Iris pigment epithelial cell (primary cell): ENCODE measurements at places on chromosomes 13 and 19.
A peak's percentile ranks its signal among the peaks of the same experiment; 100 is the strongest.

DNA sequence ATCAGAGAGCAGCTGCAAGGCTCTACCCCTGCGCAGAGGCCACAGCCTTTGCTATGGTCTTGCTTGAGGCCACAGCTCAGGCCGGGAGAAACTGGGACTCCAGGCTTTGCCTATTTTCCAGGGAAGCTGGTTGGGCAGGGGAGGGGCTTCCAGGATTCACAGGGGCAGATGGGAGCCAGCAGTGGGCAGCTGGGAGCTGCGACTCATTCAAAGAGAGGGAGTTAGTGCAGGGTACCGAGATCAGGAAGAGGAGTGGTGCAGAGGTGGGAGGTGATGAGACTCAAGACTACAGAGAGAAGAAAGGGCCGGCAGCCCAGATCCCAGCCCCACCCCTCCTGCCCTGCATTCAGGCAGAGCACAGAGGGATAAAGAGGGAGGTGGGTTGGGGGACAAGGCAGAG is 12.1 kb downstream of the ADGRE5 start:
- DNase-seq = no peak

- DNase-seq = peak; percentile 38
These were observed 460.6 kb downstream of the FGF14 start for GRCh38 chr13:101941095-101941783.

DNA sequence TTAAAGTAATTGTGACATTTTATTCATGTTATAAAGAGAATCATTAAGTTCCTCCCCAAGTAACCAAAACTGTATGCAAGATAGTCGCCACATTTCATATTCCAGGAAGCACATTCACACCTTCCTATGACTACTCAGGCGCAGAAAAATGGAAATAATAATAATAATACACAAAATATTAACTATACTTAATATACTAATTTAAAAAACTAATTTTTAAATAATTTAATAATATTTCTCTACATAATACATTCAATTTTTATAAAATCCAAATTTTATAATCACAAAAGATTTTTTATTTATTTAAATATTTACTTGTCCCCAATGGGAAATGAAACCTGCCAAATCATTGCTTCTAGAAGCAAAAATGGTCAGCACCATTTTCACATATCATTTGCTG is 797.4 kb upstream of the GPC6 start:
- DNase-seq = no peak

DNA sequence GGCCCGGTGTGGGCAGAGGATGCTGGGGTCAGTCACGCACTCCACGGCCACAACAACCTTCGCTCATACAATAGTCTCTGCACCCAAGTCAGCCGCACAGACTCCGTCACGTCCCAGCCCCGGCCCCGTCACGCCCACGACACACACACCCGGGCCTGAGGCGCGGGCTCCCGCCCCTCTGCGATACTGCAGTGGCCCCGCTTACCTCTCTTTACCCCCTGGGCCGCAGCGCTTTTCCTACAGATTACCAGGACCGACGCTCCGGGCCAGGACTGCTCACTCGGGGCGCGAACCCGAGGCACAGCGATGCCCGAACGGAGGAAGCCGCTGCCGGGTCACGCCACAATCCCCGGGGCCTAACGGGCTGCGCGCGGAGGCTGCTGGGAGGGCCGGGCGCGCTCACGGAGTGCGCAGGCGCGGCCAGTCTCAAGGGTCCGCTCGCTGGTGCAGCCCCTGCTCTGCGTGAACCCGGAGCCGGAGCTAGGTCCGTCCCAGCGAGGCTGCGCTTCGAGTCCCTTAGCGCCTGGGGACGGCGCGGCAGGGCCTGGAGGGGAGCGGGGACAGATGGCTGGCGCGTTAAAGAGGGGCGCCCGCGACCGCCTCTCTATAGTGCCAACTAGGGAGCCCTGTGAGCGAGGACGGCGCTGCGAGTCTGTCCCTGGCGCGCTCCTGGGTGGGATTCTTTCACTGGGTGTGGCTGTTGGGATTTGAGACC is at the start of gene ZFP82:
ZFP82 (minus strand) TSS at position 358 of the 715 bp plus-strand sequence. CDS start 8,855 bp downstream, outside the sequence.
- peak; percentile 82 for DNase-seq

- no peak for DNase-seq
These were observed 18.4 kb downstream of the TEX29 start for GRCh38 chr13:111338841-111339240.

DNA sequence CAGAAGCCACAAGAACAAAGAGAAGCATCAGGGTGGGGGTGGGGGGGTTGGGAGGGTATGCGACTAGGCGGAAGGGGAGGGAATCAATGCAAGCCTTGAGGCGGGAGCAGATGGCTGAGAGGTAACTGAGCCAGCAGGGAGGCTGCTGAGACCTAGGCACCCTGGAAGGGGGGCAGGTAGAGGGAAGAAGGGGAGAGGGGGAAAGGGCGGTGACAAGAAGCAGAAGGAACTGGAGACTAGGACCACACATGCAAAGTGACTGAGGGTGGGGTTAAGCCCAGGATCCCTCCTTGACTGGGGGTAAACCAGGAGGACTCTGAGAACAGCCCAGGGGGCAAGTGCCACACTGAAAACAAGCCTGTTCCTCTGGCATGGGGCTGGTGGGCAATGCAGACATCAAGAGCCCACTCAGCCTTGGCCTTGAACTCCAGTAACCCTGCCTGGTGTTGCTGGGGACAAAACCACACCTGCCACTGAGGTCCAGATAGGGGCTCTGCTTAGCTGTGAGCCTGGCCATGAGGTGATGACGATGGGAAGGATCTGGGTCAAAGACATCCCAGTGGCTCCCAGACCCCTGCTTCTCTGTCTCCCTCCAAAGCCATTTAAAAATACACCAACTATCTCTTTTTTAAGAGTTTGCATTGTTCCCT is 20.3 kb downstream of the OPA3 start:
- no peak for DNase-seq

DNA sequence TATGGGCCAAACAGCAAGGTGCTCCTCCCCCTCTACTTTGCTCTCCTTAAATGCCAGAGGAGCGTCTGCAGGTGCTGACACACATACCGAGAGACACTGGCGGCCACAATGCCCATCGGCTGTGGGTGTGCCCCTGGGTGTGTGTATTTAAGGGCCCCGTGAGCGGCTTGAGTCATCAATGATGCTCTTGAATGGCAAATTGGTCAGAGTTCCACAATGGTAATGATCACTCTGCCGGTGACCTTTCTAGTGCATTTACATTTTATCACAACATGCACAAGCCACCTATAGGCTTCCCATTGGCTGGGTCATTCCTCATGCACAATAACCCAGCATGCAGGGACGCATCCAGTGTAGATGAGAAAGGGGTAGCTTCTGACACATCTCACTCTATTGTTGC is 124.8 kb downstream of the ZNF536 start:
- DNase-seq = no peak

GRCh38 chr13:31686670-31687425 is 52.5 kb upstream of the RXFP2 start:
- no peak for DNase-seq

DNA sequence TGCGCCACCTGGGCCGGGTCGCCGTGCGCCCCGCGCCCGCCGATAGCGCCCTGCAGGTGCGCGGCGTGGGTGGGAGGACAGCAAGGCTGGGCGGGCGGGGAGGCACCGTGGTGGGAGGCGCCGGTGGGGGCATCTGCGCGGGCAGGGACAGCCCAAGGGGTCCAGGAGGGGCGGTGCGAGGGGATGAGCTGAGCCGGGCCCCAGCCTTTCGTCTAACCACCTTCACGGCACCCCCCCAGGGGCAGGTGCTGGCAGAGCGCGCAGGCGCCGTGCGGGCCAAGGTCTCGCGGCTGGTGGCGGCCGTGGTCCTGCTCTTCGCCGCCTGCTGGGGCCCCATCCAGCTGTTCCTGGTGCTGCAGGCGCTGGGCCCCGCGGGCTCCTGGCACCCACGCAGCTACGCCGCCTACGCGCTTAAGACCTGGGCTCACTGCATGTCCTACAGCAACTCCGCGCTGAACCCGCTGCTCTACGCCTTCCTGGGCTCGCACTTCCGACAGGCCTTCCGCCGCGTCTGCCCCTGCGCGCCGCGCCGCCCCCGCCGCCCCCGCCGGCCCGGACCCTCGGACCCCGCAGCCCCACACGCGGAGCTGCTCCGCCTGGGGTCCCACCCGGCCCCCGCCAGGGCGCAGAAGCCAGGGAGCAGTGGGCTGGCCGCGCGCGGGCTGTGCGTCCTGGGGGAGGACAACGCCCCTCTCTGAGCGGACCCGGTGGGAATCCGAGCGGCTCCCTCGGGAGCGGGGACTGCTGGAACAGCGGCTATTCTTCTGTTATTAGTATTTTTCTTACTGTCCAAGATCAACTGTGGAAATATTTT is 3.1 kb downstream of the KISS1R start:
- peak; percentile 41 for DNase-seq
